ENCODE measurements at places on chromosomes 3 and 15. TPM values are rescaled to one million over a fixed set of nuclear protein-coding genes. Genes with fewer than 3 reads are reported as not detected.

GRCh38 chr15:63640146-63640545 lies 43.0 kb downstream of the FBXL22 start:
- no peak for DNase-seq

- DNase-seq: no peak
Measured at GRCh38 chr3:7779331-7779730, 722.3 kb upstream of the LMCD1 start.

DNA sequence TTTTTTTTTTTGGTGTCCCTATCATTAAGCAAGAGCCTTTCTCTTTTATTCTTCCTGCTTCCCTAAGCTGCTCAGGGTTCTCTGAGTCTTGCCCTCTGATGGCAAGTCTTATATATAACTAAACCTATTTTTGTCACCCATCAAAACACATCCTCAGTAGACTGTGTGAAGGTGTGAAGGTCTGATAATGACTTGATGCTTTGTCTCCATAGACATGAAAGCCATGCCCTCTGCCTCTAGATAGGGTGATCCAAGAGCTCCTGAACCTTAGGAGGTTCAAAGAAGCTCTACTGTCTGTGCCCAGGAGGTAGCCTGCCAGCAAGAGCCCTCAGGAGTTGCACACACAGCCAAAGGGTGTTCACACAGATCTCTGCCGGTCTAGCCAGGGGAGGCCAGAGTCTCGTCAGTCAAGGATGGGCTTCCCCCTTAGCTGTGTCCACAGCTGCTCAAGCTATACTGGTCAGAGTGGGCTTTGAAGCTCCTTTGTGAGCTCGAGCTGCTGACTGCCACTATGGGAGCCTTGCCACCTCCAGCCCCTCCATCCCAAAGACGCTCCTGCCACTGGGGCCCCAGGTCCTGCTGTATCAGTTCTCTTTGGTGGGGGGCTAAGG lies 13.1 kb upstream of the SNX22 start:
- no peak for DNase-seq

DNA sequence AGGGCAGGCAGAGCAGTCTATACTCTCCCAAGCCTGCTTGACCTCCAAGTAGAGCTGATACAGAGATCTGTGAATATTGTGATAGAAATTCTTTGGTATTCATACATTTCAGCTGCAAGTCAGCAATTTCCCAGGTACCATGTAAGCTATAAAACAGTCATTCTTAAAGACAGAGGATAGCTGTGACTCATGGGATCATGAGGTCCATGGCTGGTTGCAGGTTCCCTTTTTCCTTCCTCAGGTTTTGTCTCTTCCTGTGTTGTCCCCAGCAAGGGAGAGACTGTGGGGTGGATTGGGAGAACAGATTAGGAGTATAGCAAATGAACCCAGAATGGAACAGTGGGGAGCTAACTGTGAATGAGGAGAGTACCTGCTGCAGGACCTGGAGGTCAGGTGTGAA lies 5.4 kb upstream of the P4HTM start:
- no peak for DNase-seq

- no peak for DNase-seq
Measured at GRCh38 chr3:61371123-61371522, 119.9 kb upstream of the FHIT start.

DNA sequence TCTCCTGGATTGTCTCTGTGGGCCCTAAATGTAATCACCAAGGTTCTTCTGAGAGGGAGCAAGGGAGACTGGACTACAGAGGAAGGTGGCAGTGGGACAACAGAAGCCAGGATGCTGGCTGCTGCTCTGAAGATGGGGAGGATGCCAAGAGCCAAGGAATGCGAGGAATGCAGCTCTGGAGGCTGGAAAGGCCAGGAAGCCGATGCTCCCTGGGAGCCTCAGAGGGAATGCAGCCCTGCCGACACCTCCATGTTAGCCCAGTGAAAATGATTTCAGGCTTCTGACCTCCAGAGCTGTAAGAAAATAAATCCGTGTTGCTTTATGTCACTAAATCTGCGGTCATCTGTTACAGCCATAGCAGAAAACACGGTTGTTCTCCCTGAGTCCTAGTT lies 44.1 kb downstream of the UMPS start:
- DNase-seq: no peak

GRCh38 chr3:31733234-31733667 lies 200.5 kb downstream of the STT3B start:
- no peak for DNase-seq

DNA sequence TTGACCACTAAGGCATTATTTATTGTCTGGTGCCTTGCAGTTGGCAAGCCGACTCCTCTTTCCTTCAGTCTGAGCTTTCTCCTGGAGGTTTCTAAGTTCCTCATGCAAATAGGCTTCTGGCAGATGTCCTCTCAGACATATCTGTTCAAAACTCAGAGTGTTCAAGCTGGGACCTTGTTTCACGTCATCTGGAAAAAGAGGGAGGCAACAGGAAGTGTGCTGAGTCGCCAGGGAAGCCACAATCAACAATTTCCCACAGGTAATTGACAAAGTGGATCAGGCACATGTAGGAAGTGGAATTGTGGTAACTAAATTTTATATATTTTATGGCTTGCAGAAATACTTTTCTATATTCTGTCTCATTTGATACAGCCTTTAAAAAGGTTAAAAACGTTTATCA lies 14.6 kb downstream of the SCG5 start:
- DNase-seq: no peak

DNA sequence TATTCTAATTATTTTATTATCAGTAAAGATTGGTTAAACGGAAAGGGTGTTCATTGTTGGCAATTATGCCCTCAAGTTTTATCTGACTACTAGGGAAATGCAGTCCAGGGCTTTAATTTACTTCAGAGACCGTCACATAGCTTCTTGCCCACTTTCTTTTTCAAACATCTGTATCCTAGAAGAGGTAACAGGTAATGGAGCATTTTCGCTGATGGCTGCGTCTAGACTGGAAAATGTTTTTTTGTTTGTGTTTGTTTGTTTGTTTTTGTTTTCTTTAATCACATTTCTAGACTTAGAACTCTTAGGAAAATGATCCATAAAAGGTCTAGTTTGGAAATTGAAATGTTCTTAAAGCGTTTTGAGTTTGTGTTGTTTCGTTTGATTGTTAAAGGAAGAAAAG lies 71.4 kb downstream of the ANXA2 start:
- DNase-seq: no peak

KCNH8 gene
- 0.26 TPM for total RNA-seq

PLOD2 gene
- 17.7 TPM for total RNA-seq

RBMS3 gene
- total RNA-seq: 79.3 TPM

EPHB1 gene
- total RNA-seq: 3.1 TPM

ROPN1 gene
- not detected for total RNA-seq

GLCE gene
- total RNA-seq: 15.5 TPM

Measured in ureter (tissue), 1 donor.